Eye (tissue), 1 donor: ENCODE measurements at places on chromosomes 1 and 21.

GRCh38 chr1:69524015-69524414, 43.7 kb upstream of the LRRC7 start:
- DNase-seq, result no peak

GRCh38 chr1:27658951-27659496, 13.0 kb downstream of the IFI6 start:
- no peak for DNase-seq

DNA sequence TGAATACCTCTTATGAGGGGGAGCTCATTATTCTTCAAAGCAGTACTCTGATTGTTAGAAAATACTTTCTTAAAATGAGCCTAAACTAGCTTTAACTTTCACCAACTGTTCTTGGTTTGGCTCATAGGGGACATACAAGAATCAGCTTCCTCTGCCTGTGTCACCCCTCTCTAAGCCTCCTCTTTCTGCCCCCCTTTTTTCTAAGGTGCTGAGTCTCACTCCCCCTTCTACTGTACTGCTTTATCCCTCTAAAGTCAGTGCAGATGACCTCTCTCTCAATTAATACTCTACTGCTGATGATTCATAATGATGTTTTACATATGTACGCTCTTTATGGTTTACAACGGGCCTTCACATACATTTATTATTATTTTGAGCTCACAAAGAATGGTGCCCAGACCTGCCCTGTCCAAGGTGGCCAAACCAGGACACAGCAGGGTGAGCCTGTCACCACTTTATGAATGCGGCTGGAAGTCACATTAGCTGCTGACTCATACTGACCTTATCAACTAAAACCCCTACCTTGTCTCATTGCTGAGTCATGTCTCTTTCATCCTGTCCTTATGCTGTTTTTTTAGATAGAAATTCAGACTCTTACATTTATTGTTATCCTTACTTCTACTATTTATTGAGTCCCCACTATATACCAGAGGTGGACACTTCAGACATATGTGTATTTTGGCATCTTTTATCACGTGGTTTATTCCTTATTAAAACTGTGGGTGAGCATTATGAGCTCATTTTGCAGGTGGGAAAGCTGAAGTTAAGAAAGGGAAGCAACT, 126.9 kb downstream of the RNF220 start:
- no peak for DNase-seq

GRCh38 chr1:27118440-27118689, 36.6 kb downstream of the SLC9A1 start:
- no peak for DNase-seq

DNA sequence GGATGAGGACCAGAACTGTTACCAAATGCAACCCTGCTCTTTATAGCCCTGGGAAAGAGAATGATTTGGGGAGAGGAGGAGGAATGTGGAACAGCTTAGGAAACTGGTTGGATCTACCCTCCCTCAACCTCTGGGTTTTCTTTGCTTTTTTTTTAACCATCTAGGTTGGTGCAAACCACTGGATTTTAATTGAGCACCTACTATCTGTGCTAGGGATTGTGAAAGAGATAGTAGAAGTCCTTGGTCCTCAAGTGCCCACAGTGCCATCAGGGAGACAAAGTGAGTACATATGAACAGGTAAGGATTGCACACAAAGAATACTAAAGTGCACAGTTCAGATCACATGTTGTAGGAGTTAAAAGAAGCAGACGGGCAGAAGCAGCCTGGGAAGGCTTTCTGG, 4.7 kb downstream of the TAGLN2 start:
- no peak for DNase-seq
